Neuronal stem cell (in vitro differentiated cells): ENCODE measurements at places on chromosomes 6 and 20.

DNA sequence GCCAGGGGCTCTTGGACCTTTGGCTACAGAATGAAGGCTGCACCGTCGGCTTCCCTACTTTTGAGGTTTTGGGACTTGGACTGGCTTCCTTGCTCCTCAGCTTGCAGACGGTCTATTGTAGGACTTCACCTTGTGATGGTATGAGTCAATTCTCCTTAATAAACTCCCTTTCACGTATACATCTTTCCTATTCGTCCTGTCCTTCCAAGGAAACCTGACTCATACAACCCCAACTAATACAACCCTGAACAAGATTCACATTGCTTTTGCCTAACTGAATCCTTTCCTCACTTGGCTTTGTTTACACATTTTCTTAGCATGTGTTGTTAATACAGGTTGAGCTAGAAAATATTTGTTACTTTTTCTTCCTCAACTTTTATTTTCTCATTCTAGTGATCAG is 21.9 kb downstream of the TBXT start:
- DNase-seq = no peak

GRCh38 chr6:166543603-166544295 is 42.7 kb downstream of the RAMACL start:
- DNase-seq = no peak

DNA sequence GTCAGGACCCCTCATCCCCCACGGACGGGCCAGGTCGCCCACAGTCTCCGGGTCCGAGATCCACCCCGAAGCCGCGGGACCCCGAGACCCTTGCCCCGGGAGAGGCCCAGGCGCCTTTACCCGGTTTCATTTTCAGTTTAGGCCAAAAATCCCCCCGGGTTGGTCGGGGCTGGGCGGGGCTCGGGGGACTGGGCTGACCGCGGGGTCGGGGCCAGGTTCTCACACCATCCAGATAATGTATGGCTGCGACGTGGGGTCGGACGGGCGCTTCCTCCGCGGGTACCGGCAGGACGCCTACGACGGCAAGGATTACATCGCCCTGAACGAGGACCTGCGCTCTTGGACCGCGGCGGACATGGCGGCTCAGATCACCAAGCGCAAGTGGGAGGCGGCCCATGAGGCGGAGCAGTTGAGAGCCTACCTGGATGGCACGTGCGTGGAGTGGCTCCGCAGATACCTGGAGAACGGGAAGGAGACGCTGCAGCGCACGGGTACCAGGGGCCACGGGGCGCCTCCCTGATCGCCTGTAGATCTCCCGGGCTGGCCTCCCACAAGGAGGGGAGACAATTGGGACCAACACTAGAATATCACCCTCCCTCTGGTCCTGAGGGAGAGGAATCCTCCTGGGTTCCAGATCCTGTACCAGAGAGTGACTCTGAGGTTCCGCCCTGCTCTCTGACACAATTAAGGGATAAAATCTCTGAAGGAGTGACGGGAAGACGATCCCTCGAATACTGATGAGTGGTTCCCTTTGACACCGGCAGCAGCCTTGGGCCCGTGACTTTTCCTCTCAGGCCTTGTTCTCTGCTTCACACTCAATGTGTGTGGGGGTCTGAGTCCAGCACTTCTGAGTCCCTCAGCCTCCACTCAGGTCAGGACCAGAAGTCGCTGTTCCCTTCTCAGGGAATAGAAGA is 978 bp downstream of the HLA-A start:
- no peak for DNase-seq

DNA sequence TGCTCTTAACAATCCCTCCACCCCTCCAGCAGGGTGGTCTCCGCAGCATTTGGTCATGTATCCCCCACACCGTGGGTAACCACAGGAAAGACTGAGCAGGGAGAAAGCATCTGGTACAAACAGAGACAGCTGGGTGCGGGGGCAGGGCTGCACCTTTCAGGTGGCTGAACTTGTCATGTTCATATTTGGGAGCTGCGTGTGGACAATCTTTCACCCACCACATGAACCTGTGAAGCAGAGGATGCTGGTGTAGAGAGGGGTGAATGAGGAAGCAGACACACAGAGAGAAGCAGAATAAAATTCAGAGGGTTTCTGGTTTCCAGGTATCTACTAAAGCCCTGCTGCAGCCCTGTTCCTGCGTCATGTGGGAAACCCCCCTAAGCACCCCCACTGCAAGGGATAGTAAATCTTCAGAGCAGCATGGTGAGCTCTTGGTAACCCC is 8.9 kb downstream of the GFOD1 start:
- DNase-seq = no peak

DNA sequence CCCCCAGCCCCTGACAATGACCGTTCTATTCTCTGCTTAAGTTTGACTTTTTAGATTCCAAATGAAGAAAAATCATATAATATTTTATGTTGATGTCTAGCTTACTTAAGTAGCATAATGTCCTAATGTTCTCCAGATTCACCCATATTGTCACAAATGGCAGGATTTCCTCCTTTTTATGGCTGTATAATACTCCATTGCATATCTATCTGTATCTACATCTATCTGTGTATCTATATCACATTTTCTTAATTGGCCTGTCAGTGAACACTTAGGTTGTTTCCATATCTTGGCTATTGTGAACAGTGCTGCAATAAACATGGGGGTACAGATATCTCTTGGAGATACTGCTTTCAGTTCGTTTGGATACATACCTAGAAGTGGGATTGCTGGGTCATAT is 7.0 kb upstream of the LRP11 start:
- DNase-seq = no peak
